ENCODE measurements at places on chromosomes 7 and 10.
A peak's percentile ranks its signal among the peaks of the same experiment; 100 is the strongest.

DNA sequence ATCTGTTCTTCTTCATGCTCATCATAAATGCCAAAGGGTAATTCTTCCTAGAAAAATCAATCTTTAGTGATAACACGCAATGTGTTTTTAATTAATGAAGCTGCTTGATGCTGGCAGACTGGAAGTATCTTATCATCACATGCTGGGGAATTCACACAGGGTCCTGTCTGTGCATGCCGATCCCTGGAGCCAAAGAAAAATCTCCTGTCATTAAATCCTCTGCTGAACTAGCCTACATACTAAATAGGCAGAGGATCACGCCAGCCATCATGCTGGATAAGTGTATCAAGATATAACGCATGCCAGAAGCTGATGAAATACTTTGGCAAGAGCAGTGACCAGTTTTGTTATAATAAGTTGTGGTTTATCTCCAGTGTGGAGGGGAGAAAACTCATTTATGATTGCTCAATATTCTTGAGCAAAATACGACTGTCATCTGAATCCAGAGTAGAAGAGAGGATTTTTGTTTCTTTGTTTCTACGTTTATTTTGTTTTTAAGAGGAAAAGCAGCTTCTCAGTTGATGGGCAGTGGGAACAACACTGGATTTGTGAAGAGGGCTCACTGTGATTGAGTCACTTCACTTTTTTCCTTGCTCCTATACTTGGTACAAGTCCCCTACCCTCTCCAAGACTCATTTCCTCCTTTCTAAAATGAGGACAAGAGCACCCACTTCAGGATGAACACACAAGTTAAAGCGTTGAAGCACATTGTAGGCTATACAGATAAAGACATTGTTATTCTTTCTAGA is 649.1 kb downstream of the TNS3 start:
- DNase-seq, result no peak

GRCh38 chr10:3853016-3853415 is 68.0 kb upstream of the KLF6 start:
- no peak for DNase-seq

DNA sequence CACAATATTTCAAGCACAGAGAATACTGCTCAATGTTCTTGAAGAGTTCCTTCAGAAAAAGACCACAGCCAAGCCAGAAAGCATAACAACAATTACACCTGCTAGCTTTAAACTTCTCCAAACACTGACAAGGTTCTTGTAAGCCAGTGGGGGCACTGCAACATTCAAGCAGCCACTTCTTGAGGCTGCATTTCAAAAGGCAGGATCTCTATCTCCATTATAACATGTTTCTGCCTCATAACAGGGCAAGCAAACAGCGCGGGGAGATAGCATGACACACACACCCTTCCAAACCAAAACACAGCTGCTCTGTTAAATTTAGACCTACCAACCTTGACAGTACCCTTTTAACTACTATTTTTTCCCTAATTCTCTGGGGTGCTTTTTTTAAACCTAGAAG is 30.8 kb downstream of the CHCHD3 start:
- DNase-seq, result no peak

DNA sequence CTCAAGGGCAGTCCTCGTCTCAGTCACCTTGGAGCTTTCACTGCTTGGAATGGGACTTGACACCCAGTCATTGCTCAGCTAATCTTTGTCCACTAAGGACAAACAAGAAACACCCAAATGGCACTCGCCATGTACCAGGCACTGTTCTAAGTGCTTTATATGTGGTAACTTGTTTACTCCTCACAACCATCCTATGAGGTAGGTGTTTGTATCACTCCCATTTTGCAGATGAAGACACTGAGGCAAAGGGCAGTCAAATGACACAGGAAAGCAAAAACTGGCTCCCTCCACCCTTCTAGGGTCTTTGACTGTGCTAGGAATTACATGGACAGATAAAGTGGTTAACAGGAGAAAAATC is 24.7 kb downstream of the DNAJB12 start:
- no peak for DNase-seq

- DNase-seq, result no peak
Observed at GRCh38 chr7:16668049-16668858, 22.3 kb downstream of the BZW2 start.

DNA sequence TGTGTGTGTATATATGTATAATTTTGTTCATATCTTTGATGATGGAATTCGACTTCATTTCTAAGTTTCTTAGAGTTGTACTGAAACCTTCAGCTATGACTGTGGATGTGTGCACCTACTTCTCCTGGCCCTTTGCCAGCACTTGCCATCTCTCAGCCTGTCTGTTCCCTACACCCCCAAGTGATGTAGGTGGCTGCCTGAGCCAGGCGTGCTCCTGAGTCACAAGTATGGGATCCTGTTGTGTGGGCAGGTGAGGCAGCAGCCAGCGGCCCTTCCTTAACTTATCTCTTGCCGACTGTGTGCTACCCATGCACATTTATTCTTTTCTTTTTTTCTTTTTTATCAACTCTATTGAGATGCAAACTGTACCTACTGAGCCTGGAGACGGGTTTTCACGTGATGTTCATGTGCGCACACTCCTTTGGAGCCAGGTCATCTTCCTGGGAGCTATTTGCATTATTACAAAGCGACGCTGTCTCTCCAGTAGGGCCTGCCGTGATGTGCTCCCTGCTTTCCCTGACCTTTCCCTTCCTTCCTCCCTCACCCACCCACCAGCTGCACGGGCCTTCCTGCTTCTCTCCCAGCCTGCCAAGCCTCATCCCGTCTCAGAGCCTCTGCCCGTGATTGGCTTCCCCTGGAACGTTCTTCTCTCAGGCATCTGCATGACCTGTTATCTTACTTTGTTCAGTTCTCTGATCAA is 31.3 kb upstream of the GALNT11 start:
- DNase-seq, result no peak

DNA sequence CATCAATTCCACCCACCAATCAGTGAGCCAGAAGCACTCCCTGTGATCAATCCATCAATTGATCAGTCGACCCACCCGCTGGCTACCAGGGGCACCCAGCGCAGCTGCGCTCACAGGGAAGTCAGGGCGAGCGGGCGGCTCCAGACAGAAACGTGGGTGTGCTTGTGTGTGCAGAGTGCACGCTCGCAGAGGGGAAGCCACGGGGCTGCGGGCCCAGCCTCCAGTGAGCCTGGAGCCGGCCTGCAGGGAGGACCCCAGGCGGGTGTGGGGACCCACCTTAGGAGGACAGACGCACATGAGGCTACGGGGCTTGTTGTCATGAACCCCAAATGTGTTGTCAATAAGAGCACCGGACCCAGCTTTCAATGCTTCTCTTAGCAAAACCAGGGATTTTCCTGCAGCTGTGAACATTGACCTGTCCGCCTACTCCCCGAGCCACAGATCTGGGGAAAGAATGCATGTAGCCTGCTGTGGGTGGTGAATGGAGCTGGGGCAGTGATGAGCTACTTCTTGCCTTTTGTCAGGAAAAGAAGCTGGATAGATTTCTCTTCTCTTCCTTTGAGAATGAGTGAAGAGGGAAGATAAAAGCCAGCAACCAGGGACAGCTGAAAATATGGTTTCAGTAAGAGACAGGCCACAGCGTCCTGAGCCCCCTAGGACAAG is 497.8 kb downstream of the DNAJB6 start:
- DNase-seq, result no peak

DNA sequence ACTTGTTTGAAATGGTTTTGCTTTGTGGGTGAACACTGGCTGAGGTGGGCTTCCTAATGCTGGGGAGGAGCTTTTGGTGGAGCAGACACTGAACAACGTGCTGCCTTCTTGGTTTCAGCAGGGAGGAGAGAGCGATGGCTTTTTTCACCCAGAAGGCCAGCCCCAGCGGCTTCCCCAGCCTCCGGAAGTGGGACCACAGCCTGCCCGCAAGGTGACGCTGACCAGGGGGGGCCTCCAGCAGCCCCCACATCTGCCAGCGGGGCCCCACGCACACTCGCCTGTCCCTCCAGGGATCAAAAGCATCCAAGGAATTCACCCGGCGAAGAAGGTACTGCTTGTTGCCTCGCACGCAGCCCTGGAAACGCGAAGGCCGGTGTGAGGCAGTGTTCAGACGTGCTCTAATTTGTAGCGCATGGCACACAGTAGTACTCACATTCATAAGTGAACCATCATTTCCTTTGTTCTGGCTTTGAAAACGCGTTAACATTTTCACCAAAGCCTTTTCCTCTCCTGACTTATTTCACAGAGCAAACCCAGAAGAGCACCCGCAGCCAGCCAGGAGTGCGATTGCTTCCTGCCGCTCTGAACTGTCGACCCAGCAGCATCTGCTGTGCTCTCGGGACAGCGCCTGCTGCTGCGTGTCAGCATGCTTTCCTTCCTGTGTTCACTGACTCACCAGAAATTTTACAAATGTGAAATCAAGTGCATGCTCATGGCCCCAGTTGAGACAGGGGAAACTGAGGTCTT is 48.4 kb downstream of the SHH start:
- peak; percentile 28 for DNase-seq

GRCh38 chr7:86814661-86815379 is 171.1 kb downstream of the GRM3 start:
- DNase-seq, result no peak

GRCh38 chr10:61899997-61900828 is 1.3 kb upstream of the ARID5B start:
- peak; percentile 24 for DNase-seq

- DNase-seq, result no peak
Observed at GRCh38 chr7:126411821-126412383, 840.8 kb downstream of the GRM8 start.

DNA sequence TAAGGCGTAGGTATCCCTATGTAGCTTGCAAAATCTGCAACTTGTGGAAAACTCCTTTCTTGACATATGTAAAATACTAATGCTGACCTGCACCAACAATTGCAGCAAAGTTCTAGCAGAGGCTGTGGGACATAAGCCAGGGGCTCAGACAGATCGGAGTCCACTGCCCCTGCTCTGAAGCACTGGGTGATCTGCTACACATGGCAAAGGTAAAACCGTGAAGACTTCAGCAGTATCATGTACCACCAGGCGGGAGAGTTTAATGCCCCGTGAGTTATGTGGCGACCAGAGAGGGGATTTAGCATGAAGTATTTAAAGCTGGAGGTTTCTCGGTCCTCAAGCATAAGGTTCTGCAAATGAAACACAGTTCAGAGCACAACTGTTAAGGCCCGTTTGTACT is 76.4 kb downstream of the ABCC2 start:
- no peak for DNase-seq

DNA sequence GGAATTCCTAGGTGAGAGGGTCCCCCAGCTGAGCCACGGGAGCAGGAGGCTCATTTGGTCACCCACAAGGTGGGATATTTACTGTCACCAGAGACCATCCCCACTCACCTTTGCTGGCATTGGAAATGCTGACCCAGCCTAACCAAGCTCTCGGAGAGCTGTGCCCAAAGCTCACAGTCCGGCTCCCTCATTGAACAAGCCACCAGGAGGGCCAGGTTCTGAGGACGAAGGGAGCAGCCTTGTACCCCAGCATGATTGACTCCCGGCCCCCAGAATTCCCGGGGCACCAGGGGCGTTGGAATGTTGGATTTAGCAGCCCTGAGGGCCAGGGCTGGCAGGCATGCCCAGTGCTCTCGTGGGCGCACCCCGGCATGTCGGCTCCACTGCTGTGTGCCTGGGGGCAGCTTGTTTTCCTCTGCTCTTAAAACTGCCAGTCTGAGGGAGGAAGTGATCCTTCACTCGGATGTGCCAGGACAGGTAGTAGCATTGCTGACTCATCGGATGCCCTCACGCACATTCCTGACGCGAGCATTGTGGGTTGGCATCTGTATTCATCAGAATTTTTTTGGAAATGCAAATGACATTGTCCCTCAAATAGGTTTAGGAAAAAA is 23.3 kb downstream of the CLIP2 start:
- DNase-seq, result no peak

GRCh38 chr10:131083915-131084790 is 227.4 kb downstream of the TCERG1L start:
- no peak for DNase-seq

- no peak for DNase-seq
Observed at GRCh38 chr7:27151931-27152815, at the start of gene HOXA3. Gene HOXA3, minus strand, starts transcription at chr7:27152583. Its CDS starts 41,943 bp downstream, at chr7:27110640.

DNA sequence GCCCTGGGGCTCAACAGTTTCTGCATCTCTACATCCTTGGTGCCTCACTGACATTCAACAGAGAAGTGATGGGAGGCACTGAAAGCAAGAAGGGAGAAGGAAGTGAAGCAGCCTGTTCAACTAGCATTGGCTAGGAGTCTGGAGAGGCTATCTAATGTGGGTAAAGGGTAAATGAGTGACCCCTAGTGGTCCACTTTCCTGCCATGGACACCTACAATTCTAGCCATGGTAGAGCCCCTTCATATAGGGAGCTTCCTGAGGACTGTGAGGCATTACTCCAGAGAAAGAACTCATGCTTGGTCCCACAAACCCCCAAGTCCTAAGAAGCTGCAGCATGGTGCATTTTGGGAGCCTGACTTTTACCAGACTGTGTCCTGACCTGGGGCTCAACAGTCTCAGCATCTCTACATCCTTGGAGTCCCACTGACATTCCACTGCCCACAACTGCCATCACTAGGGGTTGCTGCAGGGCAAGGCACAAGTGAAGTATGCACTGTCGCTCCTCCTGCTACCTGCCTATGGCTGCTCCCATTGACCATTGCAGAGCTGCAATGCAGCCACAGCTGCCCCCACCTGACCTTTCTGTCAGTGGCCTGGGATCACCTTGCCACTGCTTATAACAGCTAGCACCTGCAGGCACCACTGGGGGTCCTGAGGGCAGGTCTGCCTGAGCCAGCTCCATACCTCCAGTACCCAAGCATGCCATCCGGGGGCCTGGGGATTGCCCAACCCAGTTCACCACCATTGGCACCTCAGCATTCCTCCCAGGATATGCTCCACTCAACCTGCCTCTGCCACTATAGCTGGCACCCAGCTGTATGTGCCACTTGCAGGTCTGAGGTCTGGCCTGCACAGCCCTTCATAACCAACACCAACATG is 44.1 kb upstream of the CDK6 start:
- DNase-seq, result no peak

GRCh38 chr10:110870823-110871297 is 868 bp upstream of the PDCD4 start:
- no peak for DNase-seq

- DNase-seq, result no peak
Observed at GRCh38 chr10:3409928-3410327, 237.3 kb upstream of the PITRM1 start.

DNA sequence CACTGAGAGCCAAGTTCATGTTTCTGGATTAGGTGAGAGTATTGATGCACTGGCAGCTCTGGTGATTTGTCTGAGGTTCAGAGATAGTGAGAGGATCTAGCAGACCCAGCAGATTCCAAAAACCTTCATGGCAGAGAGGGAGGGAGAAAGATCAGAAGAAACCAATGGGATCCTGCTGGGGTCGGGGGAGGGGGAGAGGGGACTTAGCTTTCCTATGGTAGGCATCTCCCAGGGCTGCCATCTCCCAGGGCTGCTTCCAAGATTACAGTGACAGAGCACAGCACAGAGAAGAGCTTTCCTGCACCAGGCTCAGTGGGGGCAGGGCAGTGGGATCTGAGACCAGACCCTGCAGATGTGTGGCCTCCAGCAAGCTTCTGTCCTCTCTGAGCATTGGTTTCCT is 76.8 kb upstream of the GDF10 start:
- no peak for DNase-seq

DNA sequence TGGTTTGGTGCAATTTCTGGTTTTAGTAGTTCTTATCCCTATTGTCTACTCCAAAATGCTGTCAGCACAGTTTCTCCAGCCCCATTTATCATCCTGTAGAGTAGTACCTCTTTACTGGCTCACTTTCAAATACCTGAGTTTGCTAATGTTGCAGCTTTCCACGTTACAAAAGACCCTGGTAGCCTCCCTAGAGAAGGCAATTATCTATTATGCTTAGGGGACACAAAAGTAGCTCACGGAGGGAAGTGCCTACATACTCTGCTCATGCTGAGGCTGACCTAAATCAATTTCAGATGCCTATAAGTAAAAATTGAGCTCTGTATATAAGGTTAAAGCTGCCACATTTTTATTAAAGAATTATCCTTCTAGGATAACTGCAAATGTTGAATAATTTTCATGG is 603.6 kb downstream of the CNTNAP2 start:
- DNase-seq, result no peak
